ENCODE measurements at places on chromosomes 1 and 21. TPM values are rescaled to one million over a fixed set of nuclear protein-coding genes. Genes with fewer than 3 reads are reported as not detected.

DNA sequence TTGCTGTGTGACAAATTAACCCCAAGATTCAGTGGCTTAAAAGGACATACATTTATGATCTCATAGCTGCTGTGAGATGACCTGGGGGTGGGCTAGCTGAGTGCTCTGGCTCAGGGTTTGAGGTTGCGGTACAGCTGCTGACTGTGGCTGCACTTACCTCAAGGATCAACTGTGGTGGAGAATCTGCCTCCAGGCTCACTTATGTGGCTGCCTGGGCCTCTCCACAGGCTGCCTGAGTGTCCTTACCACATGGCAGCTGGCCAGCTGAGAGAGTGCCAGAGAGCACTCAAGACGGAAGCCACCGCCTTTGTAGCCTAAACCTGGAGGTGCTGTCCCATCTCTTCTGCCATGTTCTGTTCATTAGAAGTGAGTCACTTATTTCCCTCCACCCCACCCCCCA, 5.7 kb downstream of the LRRC71 start:
- peak; percentile 89 for DNase-seq

- DNase-seq = no peak
These were observed 72.7 kb downstream of the RPE65 start for GRCh38 chr1:68377098-68377497.

HPCAL4 gene
- total RNA-seq = 0.09 TPM

UBE2U gene
- total RNA-seq = not detected

- peak; percentile 80 for DNase-seq
These were observed 2.2 kb downstream of the IKBKE start for GRCh38 chr1:206472454-206472853.

ZBED6 gene
- 29.5 TPM for total RNA-seq

CLCA2 gene
- total RNA-seq = not detected

KRTAP7-1 gene
- not detected for total RNA-seq

DNA sequence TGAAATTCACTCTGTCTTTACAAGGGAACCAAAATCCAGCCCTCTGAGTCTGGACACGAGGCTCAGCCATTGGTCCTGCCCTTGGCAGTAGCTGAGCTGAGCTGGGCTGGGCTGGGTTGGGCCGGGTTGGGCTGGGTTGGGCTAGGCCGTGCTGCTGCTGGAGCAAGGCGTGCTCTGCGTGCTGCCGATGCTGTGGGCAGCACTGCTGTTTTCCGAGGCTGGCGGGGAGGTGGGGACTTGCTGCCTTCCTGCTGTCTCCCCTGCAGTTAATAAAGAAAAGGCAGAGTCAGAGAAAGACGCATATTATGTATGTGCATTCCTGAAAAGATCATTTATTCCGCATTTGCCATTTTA, 182.9 kb downstream of the CDC7 start:
- DNase-seq = no peak

DNA sequence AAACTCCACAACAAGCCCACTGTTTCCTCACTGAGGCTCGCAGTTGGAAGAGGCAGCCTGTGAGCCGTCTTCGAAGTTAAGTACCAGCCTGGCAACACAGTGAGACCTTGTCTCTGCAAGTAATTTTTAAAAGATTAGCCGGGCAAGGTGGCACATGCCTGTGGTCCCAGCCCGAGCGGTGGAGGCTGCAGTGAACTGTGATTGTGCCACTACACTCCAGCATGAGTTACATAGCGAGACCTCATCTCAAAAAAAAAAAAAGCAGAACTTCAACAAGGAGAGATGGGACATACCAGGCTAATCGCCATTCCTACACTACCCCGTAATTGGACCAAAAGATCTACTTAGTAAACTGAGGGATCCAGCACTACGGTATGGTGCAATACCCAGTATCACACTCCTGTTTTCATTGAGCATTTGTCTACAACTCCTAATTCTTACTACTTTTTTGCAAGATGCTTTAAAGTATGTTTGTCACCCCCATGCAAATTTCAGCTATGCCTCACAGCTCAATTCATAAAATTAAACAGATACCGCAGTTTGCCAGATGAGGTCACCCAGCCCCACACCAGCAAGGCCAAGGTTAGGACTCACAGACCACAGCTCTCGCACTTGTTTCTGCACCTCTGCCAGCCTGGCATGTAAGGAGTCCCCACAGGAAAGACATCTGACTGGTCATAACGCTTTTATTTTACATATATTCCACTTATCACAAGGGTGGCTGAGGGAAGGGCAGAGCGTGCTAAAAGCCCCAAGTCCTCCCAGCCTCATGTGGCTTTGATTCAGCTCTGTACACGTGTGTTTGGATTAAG, 21.0 kb downstream of the SDE2 start:
- DNase-seq = no peak

STUM gene
- 0.49 TPM for total RNA-seq

- DNase-seq = no peak
These were observed 9.5 kb downstream of the LRRN2 start for GRCh38 chr1:204676043-204676442.

- peak; percentile 81 for DNase-seq
These were observed 574 bp downstream of the ITPKB start for GRCh38 chr1:226738421-226738994.

GRCh38 chr1:164618202-164618564, 59.2 kb downstream of the PBX1 start:
- no peak for DNase-seq

PLEKHN1 gene
- 2.1 TPM for total RNA-seq

FCER1A gene
- total RNA-seq = 13.3 TPM

DNA sequence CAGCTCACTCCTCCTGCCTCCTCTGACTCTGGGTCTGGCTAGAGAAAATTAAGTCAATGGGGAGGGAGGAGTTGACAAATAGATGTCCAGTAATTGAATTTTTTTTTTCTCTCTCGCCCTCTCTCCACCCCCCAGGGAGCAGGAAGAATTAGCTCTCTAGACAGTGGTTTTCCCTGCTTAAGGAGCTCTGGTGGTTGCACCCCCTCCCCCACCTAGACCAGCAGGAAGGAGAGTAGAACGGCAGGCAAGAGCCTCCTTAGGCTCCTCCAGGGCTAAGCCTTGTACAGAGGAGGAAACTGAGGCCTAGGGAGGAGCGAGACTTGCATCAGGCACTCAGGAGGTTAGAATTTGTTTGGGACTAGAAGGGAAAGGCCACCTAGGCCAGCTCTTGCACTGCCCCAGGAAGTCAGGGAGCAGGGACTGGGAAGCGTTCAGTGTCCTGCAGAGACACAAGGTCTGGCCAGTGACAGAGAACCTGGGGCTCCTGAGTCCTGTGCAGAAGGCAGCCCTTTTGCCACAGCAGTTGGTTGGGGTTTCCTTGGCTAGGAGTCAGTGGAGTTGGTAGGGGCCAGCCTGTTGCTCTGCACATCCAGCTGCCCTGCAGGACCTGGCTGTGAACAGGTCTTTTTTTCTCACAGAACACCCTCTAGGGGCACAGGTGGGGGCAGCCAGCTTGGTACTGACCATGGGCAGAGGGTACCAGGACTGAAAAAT, 49.5 kb upstream of the ACOT11 start:
- DNase-seq = no peak

DNA sequence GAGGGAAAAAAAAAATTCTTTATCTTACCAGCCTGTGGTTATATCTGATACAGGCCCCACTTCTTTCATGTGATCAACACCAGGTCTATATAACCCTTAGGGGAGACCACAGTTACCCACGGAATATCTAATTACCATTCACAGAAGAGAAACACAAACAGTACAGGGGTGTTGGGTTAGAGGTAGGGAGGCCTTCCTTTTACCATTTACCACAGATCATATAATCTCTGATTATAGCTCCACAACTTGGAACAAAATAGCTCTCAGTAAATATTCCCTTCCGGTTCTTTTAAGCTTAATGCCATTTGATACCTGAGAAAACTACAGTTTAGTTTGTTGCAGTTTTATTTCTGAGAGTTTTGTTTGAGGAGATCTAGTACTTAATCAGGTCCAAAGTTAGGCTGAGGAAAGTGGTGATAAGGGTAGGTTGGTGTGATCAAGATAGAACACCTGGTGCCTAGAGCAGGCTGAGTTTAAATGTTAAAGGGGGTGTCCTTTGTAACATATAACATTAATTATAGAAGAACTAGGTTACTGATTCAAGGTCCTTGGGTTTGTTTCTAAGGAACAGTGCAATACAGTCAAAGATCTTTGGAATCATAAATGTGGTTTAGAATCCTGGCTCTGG, 14.1 kb downstream of the EPB41 start:
- no peak for DNase-seq

URB1 gene
- 14.3 TPM for total RNA-seq

GNAT2 gene
- total RNA-seq = not detected

GRCh38 chr1:23529146-23530086, 1.6 kb downstream of the E2F2 start:
- DNase-seq = no peak

GRCh38 chr1:117842408-117843170, 86.8 kb downstream of the GDAP2 start:
- DNase-seq = no peak

- no peak for DNase-seq
These were observed 6.3 kb downstream of the SESN2 start for GRCh38 chr1:28265577-28265976.

TNFRSF8 gene
- 1.8 TPM for total RNA-seq

CDC42 gene
- 234 TPM for total RNA-seq

- no peak for DNase-seq
These were observed 13.6 kb upstream of the LYPLAL1 start for GRCh38 chr1:219159946-219160645.

GRCh38 chr1:245762396-245762910, 607.7 kb downstream of the KIF26B start:
- DNase-seq = no peak

BRINP3 gene
- total RNA-seq = 1.2 TPM

S100A8 gene
- 266 TPM for total RNA-seq

GRCh38 chr1:8203056-8203455, 114.9 kb upstream of the SLC45A1 start:
- no peak for DNase-seq

- DNase-seq = no peak
These were observed 499.0 kb downstream of the SIPA1L2 start for GRCh38 chr1:232130815-232131480.

DNA sequence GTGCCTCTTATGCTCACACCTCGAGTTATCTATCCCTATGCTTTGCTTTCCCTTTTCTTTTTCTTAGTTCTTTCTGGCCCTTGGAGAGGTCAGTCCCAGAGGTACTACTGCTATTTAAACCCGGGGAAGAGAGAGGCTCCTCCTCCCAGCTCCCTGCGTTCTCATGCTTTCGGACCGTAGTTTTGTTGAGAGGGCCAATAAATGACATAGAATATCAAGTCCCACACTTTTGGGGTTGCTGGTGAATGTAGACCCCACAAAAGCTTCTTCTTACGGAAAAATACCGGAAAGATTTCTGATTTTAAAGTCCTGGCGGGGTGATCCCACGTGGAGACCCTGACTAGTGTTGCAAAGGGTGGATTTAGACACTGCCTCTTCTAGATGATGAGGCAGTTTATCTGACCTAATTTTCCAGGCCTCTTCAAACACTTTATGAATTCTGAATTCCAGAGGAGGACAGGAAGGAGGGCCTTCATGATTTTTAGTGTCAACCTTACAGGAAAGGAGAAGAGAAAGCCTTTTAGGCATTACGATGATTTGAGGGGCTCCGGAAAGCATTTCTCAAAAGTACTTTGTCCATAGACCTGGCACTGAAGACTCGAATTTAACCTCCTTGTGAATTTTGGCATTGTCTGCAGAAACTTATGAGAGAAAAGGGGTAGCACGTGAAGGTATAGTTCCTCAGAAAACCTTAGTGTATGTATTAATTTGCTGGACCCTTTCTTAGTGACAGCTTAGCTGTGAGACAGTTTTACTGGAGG, 694 bp downstream of the TMEM167B start:
- DNase-seq = no peak

SOAT1 gene
- 116 TPM for total RNA-seq

DNA sequence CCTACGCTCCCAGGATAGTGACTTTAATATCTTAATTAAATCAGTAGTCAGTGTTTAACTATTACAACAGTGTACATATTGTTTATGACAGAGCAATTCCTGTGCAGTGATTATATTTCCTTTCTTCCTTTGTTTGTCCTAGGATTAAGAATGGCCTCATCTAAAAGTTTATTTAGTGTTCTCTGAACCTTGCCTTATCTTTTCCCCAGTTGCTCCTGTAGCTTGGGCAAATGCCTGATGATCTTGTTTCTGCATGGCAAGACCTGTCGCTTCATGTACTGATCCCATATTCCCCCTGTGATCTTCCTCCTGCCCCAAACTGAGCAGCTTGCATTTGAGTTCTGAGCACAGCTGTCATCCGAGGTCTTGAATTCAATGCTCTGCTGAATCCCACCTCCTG, 69.1 kb upstream of the STUM start:
- no peak for DNase-seq

KIF17 gene
- total RNA-seq = 4.6 TPM

GRCh38 chr1:145997718-145998023, 1.3 kb upstream of the TXNIP start:
- no peak for DNase-seq

DNA sequence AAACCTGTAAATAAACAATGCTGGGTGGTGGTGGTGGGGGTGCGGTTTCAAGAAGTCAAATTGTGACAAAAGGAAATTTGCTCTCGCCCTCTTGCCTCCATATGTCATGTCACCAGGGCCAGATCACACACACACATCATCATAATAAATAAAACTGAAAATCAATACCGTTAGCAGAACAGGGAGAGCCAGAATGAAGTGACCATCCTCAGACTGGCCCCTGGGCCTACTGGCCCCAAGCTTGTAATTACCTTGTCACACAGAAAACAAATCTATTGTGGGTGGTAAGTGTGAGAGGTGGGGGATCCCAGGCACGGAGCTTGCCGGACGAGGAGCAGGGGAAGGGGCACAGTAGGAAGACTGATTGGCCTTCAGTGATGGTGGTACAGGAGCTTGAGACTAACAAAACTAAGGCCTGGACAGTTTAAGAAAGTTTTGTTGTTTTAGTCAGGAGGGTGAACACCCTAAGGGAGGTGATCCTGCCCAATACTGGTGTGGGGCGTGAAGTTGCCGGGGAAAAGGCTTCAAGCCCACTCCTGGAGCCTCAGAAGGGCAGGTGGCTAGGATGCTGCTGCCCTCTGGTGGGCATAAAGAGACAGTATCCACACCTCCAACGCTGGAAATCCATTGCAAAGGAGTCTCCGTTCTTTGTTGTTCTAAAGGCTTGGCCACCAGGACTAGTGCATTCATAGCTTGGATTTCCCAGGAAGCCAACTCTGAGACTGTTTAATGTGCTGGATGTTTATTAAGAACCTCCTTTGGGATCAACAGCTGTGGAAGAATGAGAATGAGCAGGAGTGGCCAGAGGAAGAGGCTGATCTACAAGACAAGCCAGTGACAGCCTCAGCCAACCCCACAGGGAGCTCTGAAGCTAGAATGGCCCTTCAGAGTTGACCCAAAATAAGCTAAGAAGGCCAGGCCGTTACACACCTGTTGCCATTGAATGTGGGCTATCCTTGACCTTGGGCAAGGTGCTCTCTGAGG, 8.1 kb upstream of the C1orf216 start:
- DNase-seq = no peak

DNA sequence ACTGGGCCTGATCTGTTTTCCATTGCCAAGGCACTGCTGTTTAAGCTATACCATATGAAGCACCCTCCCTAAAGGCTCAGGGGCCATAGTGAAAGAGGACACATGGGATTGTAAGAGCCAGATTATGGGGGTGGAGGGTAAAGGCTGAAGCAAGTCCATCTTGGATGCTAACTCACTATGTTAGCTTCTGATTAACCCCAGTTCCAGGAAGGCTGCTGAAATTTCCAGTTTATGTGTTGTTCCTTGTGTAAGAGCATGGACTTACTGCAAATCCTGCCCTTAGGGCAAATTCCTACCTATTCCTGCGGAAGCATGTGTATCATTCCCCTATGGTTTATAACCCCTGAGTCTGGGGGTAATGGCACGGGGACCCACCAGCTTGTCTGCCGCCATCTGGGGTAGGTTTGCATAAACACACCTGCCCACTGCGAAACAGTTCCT, 91.8 kb upstream of the SERBP1 start:
- no peak for DNase-seq

LCE1F gene
- total RNA-seq = not detected

All from upper lobe of right lung (tissue), 1 donor.